ENCODE measurements at places on chromosomes 3 and 15.

DNA sequence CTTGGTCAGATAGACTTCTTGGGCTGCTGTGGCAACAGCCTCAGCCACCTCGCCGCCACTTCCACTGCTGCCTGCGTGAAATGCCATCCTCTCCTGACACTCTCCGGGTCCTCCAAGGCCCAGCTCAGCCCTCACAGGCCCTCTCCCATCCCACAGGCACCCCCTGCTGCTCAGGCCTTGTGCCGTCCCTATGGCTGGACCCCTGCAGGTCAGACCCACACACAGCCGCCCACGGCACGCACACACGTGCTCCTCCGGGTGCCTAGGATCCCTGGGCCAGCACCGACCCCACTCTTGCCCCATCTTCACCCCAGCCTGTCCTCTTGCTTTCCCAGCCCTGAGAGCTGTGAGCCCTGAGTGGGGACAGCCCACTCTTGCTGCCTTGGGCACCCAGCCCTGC is 19.7 kb downstream of the CFAP100 start:
- DNase-seq, result no peak

GRCh38 chr3:20376665-20377217 is 190.7 kb upstream of the SGO1 start:
- no peak for DNase-seq

DNA sequence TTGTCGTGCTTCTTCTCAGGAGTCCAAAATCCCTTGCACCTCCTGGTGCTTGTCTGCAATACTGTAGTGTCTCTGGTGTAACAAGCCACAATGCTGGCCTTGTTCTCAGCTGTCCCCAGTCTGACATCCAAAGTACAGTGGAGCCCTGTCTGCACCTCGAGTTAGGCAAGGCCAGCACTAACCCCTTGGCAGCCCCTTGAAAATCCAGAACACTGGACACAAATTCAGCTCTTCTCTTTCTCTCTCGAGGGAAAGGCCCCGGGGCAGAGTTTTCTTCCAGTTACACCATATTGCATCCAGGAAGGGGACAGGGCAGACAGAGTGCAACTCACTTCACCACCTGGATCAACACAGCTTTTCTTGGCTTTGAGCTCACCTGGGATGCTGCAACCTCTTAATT is 91.3 kb upstream of the ATP10A start:
- no peak for DNase-seq

GRCh38 chr3:159881828-159882309 is 106.8 kb upstream of the IL12A start:
- DNase-seq, result peak; percentile 31

GRCh38 chr3:118938183-118938961 is 96.3 kb downstream of the IGSF11 start:
- peak; percentile 57 for DNase-seq

DNA sequence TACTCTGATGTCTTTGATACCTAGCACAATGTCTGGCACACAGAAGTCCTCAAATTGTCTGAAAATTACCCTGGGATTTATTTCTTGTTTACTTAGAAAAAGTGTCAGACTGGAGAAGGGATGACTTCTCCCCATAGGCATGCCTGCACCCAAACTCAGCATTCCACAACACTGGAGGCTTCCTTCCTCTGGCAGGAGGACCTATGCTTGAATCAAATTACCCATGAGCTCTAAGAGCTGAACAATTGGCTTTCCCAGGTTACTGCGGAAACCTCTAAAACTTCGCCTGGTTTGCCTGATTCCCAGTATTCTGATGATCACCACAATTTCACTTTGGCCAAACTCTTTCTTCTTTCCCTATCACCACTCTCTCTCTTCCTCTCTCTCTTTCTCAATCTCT is 217.4 kb downstream of the DIPK2A start:
- DNase-seq, result no peak

DNA sequence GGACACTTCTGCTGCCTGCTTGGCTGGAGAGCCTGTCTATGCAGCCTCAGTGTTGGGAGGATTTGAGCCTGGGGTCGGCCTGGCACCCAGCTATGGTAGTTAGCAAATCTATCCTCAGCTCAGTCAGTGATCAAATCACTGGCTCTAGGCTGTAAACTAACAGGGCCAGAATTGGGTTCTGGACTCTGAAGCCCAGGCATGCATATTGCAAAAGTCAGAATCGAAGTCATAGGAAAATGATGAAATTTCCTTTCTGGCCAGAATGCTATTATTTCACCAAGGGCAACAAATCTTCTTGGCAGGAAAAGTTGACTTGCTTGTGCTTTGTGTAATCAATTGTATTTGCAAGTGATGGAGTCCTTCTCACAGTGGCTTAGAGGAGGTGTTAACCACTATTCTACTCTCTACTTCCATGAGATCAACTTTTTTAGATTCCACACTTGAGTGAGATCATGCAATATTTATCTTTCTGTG is 482.6 kb upstream of the TPRG1 start:
- no peak for DNase-seq

DNA sequence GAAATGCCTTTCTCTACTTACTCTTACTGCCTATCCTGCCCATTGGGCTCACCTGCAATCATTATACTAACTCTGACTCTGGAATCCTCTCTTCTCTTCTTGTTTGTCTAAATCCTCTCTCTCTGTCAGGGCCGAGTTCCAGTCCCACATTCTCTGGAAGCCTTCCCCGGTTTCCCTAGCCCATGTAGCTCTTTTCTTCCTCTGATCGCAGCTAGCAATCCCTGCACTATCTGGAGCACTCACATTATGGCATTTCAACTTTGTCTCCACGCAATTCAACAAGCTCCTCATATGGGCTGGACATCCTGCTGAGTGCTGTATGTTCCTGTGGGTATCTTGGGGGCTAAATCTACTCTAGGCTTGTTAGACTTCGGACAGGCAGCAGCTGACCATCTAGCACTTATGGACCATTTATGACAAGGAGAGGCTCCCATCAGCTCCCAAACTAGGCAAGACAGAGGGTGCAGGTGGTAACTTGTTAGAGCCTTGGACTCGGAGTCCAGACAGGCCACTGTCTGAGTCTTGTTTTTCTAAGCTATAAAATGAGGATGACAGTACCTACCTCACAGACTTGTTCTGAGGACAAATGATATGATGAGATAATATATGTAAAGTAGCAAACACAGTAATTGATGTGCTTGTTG is 58.3 kb downstream of the EPHB3 start:
- no peak for DNase-seq

DNA sequence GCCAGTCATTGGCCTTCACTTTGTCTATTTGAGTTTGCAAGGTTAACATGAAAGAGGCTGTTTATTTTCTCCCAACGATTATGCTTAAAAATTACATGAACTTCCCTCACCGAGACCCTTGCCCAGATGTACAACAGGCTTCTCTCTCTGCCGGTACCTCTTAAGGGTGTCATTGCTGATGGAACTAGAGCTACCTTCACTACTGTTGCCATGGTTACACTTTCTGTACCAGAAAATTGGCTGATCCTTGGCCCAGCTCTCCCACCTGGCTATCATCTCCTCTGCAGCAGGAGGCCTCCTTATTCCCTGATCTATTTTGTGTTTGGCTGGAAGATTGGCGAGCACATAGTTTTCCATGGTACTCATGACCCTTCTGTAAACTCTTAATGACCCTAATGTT is 24.0 kb upstream of the LIPC start:
- DNase-seq, result no peak

GRCh38 chr15:29942548-29942947 is 120.3 kb upstream of the TJP1 start:
- DNase-seq, result no peak

- no peak for DNase-seq
These were observed 86.1 kb downstream of the LIPC start for GRCh38 chr15:58517682-58518525.

DNA sequence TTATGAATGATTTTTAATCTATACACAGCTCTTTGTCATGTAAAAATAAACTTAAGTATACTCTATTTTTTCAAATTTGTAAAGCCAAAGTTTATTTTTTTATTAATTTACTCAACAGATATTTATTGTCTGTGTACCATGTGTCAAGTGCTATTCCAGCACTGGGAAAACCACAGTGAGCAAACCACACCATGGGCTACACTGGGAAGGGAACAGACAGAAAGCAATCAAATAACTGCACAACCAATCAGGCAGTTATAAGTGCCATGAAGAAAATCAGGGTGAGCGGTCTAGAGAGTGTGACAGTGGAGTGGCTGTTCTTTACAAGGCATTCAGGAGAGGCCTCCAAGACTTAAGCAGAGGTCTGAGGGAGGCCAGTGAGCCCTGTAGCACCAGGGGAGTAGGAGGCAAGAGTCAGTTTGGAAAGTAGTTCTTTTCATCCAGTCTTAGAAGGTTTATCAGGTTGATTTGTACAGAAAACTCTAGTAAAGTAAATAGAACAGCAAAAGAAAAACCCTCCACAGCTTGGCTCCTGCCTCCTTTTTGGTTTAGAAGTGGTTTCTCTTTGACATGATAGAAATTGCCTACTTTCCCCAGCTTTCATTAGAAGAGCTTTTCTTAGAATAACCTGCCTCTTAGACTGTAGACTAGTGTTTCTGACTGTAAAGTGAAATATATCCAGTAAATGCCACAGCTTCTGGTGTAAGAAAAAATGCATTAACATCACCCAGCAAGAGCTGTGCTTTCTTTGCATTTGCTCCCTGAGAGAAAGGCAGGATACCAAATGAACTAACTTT is 13.7 kb downstream of the EIF2AK4 start:
- DNase-seq, result no peak

DNA sequence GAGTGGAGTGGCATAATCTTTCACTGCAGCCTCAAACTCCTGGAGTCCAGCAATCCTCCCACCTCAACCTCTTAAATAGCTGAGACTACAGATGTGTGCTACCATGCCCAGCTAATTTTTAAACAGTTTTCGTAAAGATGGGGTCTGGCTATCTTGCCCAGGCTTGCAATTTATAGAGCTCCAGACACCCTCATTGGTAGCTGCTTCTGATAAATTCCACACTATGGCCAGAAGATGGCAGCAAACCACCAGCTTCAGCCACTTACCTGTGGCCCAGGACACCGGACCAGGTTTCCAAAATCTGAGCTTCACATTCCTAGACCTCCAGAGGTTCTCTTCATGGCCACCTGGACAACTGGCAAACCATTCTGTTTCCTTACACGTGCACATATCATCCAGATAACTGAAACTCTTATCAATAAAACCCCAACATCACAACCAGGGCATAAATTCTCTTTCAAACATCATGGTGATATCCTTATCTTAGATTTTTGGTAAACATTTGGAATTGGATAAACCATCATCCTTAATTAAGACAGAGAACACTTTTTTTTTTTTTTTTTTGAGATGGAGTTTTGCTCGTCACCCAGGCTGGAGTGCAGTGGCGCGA is 28.9 kb downstream of the FBXW12 start:
- peak; percentile 57 for DNase-seq

- no peak for DNase-seq
These were observed 30.5 kb upstream of the TIPARP start for GRCh38 chr3:156643729-156644389.

DNA sequence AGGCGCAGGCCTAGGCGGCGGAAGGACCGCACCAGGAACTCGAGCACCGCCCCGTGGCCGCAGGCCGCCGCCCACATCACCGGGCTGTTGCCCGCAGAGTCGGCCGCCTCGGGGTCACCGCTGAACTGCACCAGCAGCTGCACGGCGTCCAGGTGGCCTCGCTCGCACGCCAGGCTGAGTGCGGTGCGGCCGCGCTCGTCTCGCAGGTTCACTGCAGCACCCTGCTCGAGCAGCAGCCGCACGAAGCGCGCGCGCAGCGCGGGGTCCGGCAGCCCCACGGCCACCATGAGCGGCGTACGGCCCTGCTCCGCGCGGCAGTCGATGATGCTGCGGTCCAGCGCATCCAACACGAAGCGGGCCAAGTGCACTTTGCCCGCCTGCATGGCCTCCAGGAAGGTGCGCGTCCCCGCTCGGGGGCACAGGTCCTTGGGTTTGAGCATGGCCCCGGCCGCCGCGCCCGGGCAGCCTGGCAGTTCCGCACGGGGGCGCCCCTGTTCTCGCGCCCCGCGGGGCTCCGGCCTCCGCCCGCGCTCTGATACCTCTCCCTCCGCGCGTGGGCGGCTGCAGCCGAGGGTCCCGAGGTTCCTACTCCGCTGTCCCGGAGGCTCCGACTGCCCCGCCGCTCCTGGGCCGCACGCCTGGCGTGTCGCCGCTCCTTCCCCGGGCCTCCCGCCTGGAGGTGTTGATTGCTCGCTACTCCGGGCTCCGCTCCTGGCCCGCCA is 556 bp downstream of the ANKRD63 start:
- DNase-seq, result no peak

Data from ELR (cell line).